EH (cell line): ENCODE measurements at places on chromosomes 5 and 9.

DNA sequence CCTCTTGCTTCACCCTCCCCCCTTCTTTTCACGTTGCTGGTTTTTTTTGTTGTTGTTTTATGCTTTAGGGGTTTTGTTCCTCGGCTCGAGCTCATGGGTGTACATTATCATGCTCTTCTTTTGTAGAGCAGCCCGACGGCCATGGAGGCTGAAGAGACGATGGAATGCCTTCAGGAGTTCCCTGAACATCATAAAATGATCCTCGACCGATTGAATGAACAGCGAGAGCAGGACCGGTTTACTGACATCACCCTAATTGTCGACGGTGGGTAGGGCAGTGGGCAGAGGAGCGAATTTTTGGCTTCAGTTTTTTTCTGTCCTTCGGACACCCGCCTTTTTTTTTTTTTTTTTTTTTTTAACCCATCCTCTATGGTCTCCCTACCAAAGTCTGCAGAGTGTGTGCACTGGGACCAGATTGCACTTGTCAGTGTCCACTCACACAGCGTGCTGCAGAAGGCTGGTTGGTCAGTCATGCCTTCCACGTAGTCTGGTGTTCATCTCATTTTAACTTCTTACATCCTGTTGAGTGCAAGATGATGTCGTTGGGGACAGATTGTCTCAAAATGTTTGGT, 1.3 kb downstream of the ZNF131 start:
- peak; percentile 71 for DNase-seq

- no peak for DNase-seq
Observed at GRCh38 chr9:93730217-93730616, 153.8 kb downstream of the PHF2 start.

DNA sequence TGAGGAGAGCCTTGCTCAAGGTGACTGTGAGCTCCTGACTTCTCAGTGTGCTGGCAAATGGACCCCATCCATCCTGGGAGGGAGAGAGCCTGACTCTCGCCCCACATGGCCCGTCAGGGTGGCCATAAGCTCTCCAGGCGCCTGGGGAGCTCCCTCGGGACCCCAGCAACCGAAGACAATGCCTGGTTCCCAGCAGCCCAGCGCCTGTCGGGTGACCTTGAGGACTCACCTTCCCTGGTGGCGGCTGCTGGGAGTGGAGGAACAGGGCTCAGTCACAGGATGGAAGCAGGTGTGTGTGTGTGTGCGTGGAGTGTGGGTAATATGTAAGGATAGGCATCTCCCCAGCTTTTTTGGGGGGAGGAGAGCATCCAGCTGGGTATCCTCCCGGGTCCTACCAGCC, 190.3 kb downstream of the MELK start:
- no peak for DNase-seq

- peak; percentile 34 for DNase-seq
Observed at GRCh38 chr5:180618829-180619562, 27.7 kb upstream of the SCGB3A1 start.

DNA sequence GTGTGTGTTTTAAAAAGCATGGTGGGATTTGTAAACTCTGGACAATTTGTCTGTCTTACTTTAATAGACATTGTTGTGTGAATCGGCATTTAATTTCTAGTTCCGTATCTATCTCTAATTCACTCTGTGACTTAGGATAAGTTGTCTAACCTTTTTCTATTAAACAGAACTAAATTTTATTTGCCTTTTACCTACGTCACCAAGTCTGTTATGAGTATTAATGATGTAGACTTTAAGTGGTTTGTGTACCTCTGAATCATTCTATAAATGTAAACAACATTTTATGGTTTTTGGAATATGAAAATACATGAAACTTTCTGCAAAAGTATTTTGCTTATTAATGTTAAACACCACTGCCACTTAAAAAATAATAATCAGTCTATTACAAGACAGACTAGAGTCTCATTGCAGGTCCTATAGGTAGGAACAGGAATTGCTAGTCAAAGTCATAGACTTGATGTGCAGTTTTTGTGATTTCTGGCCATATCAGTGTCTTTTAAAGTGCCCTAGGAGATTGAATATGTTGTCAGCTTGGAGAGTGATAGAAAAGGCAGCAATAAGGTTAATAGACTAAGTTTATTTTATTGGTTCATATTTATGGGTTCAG, 5.6 kb downstream of the RBM27 start:
- no peak for DNase-seq

- DNase-seq: no peak
Observed at GRCh38 chr5:72697622-72698021, 118.8 kb upstream of the TNPO1 start.

DNA sequence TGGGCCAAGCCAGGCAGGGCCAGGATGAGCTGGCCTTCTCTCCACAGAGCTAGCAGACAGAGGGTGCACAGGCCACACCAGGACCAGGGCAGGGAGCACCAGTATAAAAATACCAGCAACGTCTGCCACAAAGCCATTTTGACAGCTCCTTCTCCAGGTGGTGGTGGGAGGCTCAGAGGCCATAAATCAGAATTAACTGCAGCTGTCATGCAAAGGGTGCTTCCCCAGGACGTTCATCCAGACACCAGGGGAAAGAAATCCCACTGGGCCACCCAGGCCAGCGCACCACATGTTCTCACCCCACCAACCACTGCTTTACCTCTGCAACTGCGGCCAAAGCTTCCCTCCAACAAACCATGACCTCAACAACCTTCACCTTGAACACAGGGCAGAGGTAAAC, 403.7 kb upstream of the TRPC7 start:
- no peak for DNase-seq

DNA sequence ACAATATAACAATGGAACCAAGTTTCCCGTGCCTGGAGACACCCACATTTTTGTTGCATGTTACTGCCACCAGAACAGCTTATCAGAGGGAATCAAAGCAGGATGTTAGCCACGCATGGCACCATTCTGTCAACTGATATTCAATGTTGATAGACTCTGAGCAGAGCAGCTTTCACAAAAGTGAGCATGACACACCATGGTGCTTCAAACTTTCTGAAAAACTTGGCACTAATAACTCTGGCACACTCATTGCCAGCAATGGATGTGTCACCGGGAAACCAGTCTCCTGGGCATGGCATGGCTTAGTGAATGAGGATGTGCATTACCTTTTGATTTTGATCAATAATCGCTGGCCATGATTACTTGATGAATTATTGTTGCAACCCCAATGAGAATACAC, 19.7 kb downstream of the NIPSNAP3B start:
- no peak for DNase-seq

DNA sequence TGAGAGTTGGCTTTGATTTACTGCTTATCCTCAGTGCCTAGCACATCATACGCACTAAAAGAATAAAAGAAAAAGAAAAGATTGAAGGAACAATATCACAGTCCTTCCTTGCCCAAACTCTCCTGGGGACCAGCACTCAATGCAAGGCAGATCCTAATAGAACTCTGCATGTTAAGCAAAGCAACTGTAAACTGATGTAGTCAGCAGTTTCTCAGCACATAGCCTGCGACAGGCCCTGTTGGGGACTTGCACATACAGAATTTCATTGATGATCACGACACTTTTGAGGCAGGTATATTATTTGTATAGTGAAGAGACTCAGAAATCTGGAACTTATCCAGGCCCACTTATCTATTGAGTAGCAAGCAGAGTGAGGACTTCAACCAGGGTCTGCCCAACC, 15.4 kb downstream of the NIPAL4 start:
- no peak for DNase-seq

DNA sequence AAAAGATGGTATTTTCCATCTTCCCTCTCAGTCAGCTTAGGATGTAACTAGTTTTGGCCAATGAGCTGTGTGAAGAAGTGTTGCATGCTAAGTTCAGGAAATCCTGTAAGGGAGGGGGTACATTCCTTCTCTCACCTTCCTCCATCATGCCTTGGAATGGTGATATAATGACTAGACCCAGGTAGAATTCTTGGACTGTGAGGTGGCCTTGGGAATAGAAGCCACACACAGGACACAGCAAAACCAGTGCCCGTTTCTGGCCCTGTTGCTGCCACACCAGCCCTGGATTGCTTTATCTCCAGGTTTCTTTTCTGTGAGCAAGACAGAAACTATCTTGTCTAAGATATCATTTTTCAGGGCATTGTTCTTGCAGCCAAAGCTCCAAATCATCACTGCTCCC, 10.5 kb upstream of the ZNF354A start:
- no peak for DNase-seq

DNA sequence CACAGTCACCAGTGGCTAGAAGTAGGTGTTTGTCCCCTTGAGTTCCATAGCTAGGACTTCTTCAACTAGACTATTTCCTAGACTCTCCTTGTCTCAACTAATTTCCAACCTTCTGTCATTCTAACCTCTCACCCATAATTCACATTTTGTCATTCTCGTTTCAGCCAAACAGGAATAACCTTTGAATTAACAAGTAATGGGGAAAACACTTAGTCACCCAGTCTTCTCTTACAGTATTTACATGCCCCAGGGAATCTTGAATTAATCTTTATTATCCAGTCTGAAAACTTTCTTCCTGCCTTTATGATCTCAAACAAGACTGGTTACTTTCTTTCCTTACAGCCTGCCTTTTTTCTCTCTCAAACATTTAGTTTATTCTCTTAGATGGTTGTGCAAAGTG, 63.3 kb upstream of the RUSC2 start:
- DNase-seq: no peak

GRCh38 chr5:179333796-179334761, 11.2 kb downstream of the ADAMTS2 start:
- DNase-seq: no peak

DNA sequence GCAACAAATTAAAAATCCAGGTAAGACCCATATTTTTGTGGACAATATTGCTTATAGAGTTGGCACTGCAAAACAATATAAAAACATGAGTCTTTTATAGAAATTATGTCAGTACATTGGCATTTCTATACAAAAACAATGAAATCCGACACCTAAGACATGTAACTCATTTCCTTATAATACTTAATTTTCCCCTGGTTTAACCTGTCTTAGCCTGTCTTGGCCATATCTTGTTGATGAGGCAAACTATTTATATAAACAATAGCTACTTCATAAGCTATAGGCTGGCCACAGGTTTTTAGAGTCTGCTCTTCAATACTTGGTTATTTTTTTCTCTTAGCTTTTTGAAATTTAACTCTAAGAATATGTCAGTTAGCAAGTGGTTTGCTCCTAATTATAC, 44.7 kb upstream of the IZUMO3 start:
- DNase-seq: no peak

DNA sequence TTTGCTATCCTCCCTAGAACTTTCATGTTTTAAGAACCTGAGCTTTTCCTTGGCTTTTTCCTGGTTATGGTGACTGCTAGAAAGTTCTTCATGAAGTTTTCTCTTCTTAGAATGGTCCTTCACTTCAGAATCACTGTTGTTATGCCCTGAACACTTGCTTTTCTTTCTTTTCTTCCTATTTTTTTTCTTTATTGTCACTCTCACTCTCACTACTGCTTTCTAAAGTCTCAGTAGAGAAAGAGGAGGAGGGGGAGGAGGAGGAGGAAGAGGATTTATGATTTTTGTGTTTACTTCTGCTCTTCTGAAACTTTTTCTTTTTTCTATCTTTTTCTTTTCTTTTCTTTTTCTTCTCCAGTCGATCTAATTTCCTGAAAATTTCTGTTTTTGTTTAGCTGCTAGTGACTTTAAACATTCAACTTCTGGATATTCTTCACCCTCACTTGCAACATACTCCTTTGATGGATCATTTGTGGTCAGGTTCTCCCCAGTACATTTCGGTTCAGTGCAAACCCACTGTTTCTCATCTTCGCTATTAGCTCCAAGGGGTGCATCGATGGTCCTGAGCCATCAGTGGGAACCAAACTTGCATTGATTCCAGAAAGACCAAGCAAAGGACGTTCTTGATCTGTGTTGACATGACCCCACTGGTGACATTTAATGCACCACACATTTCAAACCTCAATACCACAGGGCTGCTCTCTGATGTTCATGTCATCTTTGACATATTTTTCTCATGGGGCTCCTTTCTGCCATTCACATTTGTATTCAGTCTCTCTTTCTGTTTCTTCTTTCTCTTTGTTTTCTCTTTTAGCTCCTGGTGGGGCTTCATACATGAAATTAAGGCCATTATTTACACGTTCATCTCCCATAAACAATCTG, 81.6 kb upstream of the HAND1 start:
- DNase-seq: no peak

DNA sequence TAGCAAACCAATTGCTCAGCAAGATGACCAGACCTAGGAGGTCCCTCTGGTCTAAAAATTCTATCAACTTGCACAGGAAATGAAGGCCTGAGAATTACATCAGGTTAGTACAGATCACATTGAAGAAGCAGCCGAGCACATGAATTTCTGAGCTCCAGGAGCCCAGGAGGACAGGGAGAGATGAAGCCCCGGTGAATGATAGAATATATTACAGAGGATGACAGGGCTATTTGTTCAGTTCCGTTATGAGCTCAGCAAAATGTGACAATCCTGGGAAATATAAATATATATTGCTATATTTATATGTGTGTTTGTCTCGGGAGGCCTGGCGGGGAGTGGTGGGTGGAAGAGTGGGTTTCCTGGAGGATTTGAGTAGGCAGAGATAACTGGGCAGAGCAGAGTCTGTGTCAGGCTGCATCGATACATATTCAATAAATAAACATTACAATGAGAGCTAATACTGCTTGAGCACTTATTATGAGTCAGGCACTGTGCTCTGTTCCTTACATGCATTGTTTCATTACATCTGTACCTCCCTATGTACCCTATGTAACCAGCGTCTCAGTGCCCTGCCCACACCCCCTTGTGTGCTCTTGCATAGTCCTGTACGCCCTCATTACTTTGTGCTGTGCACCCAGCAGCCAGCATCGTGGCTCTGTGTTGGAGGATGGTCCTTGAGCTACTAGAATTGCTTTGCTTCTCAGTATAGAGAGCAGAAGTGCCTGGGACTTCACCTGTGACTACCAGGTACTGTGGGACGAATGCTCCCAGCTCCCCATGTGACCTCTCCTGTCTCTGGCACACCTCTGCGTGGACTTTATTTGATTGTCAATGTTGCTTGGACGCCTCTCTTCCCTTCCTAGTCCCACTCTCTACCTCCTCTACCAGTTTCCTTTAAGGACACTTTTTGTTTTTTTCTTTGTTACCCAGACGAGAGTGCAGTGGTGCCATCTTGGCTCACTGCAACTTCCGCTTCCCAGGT, 58.1 kb upstream of the KLF9 start:
- no peak for DNase-seq

DNA sequence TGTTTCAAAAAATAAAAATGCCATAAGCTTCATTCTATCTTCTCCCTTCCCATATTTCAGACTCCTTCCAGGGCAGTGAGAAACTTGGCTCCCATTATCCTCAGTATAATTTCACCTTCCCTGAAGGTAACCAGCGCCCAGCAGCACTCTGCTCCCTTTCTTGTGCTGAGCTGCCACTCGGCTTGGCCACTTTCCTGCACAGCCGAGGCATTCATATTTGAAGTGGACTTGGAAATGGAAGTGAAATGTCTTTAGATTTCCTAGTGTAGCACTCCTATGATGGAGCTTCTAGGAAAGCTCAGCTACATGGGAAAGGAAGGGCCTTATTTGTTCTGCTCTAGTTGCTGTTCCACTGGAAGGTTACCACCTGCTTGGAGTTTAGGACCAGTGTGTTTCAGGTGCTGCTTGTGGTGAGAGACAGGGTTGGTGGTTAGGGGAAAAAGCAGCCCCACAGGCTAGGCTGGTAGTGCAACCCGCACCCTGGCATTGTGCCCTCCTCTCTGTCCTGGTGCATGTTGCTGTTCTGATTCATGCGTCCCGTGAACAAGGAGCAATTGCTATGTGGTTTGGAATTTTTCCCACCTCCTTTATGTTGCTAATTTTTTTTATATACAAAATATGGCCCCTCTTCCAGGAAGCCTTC, 53.8 kb downstream of the RAD23B start:
- DNase-seq: peak; percentile 74

- DNase-seq: no peak
Observed at GRCh38 chr5:94810281-94810680, 191.8 kb downstream of the SLF1 start.
